T1000 (cell line): ENCODE measurements at places on chromosomes 7 and 10.

DNA sequence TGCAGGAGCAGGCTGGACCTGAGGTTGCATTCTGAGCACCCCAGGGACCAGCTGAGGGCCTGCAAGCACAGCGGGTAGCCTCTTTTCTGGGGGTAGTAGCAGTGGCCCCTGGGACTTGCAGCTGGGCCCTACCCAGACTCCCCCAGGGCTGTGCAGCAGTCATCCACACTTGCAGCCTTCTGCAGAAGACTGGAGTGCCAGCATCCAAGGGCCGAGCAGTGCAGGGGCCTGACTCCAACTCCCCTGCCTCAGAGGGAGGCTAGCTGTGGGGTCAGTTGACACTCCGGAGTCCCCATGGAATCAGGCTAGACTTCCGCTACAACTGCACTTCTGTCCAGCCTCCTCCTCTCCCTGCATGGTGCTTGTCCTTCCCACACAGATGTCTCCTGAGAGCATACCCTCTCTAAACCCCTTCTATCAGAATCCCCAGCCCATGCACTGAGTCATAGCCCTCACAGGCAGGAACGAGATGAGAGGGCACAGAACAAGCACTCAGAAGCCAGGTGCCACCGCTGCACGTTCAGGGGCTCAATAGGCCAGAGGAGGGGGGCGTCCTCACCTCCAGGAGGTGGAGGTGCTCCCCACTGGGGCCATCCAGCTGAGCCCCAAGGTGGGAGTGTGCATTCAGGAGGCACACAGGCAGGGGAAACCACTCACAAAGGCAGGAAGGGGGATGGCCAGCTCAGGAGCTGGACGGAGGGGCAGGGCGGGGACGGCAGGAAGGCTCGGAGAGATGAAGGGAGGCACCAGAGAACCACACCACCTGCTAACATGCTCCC, 7.5 kb downstream of the RASGEF1A start:
- no peak for DNase-seq

DNA sequence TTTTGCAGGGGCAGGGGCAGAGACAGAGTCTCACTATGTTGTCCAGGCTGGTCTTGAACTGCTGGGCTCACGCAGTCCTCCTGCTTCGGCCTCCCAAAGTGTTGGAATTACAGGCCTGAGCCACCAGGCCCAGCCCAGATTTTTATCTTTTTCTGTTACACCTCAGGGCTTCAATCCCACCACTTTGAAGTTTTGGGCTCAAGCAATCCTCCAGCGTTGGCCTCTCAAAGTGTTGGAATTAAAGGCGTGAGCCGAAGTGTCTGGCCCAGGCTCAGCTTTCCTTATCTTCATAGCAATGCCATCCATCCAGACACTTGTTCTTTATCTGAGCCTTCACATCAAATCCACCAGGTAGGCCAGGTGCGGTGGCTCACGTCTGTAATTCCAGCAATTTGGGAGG, 4.1 kb downstream of the TAF6 start:
- DNase-seq, result no peak

GRCh38 chr10:33331379-33331694, 3.1 kb downstream of the NRP1 start:
- no peak for DNase-seq

DNA sequence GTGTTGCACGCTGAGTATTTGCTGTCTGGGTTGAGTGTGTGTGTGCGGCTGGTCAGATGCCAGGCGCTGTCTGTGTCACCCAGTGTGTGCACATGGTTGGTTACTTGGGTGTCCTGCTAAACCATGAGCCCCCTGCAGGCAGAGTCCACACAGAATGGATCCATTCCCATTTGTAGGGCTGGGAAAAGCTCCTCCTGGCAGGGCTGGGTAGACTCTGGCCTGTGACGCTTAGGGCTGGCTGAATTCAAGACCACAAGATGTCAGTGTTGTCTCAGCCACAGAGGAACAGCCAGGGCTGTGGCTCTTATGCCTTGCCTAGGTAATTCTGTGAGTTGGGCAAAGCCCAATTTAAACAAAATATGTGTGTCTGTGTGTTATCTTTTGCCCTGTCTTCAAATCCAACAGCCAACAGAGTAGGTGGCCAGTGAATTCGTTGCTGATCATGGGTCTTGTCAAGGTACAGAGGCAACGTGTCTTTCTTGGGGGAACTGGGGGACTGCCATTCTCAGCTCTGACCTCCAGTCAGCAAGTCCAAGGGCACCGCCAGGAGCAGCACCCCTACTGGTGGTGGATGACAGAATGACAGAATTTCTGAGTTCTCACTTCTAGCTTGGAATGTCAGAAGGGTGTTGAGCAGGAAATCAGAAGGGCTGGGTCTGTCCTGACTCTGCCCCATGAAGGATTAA, 285.1 kb downstream of the CCSER2 start:
- no peak for DNase-seq

- no peak for DNase-seq
Observed at GRCh38 chr7:107464666-107465226, 5.1 kb upstream of the GPR22 start.

DNA sequence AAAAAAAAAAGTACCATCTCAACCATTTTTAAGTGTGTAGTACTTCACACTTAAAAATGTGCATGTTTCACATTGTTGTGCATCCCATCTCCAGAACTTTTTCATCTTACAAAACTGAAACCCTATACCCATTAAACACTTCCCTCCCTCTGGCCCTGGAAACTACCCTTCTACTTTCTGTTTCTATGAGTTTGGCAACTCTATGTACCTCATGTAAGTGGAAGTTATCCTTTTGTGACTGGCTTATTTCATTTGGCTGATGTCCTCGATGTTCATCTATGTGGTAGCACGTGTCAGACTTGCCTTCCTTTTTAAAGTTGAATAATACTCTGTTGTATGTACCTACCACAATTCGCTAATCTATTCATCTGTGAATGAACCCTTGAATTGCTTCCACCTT, 12.2 kb downstream of the KCNMA1 start:
- no peak for DNase-seq

- DNase-seq, result no peak
Observed at GRCh38 chr10:43898592-43898991, 249.9 kb upstream of the ZNF32 start.

- DNase-seq, result no peak
Observed at GRCh38 chr10:44898665-44899064, 12.5 kb upstream of the TMEM72 start.

DNA sequence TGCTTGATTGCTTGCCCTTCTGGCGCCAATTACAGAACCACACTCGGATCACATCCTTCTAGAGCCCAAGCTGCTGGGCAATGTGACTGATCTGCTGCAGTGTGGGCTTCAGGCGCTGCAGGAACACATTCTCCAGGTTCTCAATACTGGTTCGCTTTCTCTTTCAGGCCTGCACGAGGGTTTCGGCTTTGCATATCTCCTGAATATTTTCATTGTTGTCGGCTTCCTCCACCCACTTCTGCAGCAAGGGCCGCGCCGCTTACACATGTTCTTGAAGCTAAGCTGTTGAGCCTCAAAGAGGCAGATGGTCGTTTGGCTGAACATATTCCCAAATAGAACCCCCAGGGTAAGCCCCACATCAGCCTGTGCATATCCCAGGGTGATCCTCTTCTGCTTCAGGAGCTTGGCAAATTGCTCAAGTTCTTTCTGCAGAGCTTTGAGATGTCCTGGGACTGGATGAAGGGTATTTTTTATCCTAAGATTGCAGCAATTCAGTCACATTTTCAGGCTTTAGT, 64.6 kb downstream of the HERC4 start:
- DNase-seq, result no peak

DNA sequence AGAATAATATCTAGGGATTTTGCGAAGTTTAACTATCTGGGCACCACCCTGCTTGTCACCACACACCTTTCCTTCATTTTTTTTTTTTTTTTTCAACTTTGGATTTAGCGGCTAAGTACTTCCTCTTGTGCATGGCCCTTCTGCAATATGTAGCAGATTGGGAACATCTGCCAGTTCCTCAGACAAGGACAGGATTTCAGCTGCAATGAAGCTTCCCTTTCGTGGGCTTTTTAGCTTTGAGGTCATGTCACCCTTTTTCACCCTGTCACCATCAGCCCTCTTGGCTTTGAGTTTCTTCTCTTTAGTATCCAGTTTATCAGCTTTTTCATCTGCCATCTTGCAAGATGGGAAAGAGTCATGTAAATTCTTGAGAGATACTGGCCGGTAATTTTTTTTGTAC, 81.6 kb upstream of the ETV1 start:
- DNase-seq, result no peak
